ENCODE measurements at places on chromosomes 6 and 20. TPM values are rescaled to one million over a fixed set of nuclear protein-coding genes. Genes with fewer than 3 reads are reported as not detected.

The ERVFRD-1 gene
- not detected for total RNA-seq

The FAM209B gene
- not detected for total RNA-seq

The RBBP8NL gene
- not detected for total RNA-seq

The NRSN1 gene
- not detected for total RNA-seq

The CCR6 gene
- not detected for total RNA-seq

The SAPCD1 gene
- total RNA-seq: not detected

DNA sequence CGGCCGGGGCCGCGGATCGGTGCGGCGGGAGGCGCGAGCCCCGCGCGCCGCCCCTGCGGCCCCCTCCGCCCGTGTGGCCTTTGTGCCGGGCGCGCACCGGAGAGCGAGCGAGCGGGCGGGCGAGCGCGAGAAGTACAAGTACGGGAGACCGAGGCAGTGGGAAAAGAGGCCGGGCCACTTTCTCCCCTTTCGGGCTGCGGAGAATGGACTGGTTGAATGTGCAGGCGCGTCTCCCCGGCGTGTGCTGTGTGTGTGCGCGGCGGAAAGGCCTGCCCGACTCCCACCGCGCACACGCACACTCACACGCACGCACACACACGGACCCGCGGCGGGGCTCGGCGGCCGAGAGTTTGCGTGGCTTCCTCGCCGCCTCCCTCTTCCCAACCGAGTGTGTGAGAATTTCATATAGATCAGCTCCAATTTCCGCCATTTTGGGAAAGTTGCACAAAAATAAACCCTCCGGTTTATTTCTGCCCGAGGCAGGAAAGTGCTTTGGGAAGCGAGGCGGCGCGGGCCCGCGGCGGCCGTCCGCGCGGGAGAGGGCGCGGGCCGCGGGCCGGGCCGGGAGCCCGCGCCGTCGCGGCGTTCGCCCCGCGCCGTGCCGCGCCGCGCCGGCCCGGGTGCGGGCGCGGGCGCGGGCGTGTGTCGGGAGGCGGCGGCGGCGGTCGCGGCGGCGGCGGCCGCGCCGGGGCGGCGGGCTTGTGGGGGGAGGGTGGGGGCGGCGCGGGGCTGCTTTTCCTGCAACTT is 1.1 kb downstream of the L3MBTL3 start:
- peak; percentile 64 for DNase-seq
- peak overlapping the region; percentile 93 for H3K4me3 ChIP-seq
- H3K27ac ChIP-seq: peak overlapping the region; percentile 74

GRCh38 chr6:134425513-134425912 is 107.6 kb upstream of the SGK1 start:
- H3K36me3 ChIP-seq: no peaks in the 10 kb centered on the region
- no peak overlapping the region for H3K4me3 ChIP-seq
- H3K27ac ChIP-seq: no peak overlapping the region

DNA sequence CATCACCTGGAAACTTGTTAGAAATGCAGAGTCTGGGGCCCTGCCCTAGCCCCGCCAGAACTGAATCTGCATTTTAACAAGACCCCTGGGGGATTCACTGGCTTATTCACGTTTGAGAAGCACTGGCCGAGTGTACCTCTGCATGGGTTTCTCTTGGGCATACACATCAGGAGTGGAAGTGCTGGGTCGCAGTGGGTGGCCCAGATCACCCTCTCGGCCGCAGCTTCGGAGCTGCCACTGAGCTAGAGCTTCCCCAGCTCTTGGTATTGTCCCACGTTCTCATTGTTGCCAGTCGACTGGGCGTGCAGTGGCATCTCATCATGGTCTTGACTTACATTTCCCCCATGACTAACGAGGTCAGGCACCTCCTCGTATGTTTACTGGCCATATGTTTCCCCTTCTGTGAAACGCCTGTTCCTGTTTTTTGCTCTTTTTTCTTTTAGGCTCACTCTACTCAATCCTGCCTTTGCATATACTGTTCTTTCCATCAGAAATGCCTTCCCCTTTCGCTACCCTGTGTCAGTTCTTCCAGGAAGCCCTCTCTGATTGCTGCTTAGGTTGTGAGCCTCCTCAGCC is 3.0 kb upstream of the DLGAP4 start:
- H3K4me3 ChIP-seq: no peak overlapping the region
- DNase-seq: no peak
- no peak overlapping the region for H3K27ac ChIP-seq

DNA sequence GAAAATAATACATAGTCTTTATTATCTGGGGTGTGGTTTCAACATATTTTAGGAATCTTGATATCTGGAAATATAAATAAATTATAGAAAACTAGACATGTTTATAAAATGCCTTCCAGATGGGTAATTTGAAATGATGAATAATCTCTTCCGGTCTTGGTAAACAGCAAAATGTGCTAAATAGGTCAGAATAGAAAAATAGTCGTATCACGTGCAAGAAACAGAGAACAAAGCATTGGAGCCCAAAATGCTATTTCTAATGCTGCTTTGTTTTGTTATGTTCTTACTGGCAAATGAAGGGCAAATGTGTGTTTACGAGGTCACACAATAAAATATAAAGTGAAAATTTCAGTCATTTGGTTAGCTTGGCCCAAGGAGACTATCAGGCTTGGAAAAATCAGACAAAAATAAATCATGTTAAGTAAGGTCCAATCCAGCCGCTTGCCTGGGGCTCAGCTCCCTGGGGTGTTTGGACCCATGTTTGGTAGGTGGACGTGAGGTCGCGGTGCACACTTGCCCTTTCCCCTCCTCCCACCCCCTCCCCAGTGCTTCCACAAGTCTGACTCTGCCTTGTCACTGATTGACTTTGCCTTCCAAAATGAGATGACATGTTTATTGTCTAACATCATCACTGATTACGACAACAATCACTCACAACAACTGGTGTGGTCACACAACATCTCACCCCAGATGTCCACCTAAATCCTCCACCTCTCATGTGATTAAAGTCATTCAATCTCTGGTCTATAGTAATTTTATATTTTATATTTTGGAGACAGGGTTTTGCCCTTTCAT is 56.0 kb downstream of the RIN2 start:
- no peak overlapping the region for H3K4me3 ChIP-seq
- no peak for DNase-seq
- H3K27ac ChIP-seq: peak overlapping the region; percentile 22
- H3K36me3 ChIP-seq: no peaks in the 10 kb centered on the region
- H3K27me3 ChIP-seq: no peaks in the 10 kb centered on the region
- peaks cover 16% of the 10 kb centered on the region for H3K4me1 ChIP-seq

- DNase-seq: peak; percentile 90
- peak within 1 kb of the TSS; percentile 76 for H3K4me3 ChIP-seq
- peak within 1 kb of the TSS; percentile 59 for H3K27ac ChIP-seq
- peaks cover 2% of the 10 kb centered on the region for H3K36me3 ChIP-seq
- peaks cover 13% of the 10 kb centered on the region for H3K4me1 ChIP-seq
These were observed at the start of gene ZSCAN12 for GRCh38 chr6:28399350-28400121. Gene ZSCAN12, minus strand, starts transcription at chr6:28399747. Its CDS starts 1,342 bp downstream, at chr6:28398405.

GRCh38 chr20:17783671-17784070 is 83.9 kb downstream of the BANF2 start:
- no peak for DNase-seq
- no peaks in the 10 kb centered on the region for H3K36me3 ChIP-seq
- H3K4me1 ChIP-seq: no peaks in the 10 kb centered on the region
- no peaks in the 10 kb centered on the region for H3K27me3 ChIP-seq

- DNase-seq: no peak
- H3K4me1 ChIP-seq: peaks cover 10% of the 10 kb centered on the region
- no peaks in the 10 kb centered on the region for H3K27me3 ChIP-seq
- no peak overlapping the region for H3K4me3 ChIP-seq
- no peaks in the 10 kb centered on the region for H3K36me3 ChIP-seq
- no peak overlapping the region for H3K27ac ChIP-seq
These were observed 11.1 kb upstream of the FOXS1 start for GRCh38 chr20:31856516-31856915.

GRCh38 chr6:56101141-56101553 is 146.2 kb downstream of the COL21A1 start:
- no peak for DNase-seq
- no peaks in the 10 kb centered on the region for H3K36me3 ChIP-seq
- H3K4me1 ChIP-seq: peaks cover 9% of the 10 kb centered on the region
- peak overlapping the region; percentile 58 for H3K27ac ChIP-seq

DNA sequence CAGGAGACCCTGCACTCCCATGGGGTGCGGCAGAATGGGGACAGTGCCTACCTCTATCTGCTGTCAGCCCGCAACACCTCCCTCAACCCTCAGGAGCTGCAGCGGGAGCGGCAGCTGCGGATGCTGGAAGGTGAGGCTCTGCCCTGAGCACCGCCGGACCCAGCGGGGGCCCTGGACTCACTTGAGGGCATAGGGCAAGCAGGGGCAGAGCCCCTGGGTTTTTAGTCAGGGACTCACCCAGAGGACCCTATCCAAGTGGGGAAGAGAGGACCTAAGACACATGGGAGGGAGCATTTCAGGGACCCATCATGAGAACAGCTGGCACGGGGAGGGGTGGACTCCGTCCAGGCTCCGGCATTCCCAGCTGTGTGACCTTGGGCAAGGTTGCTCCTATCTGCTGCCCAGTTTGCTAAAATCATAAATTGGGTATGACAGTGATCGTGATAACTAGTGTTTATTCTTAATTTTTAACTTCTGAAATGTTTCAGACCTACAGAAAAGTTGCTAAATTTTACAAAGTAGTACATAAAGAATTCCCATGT is 9.8 kb downstream of the RBCK1 start:
- H3K27me3 ChIP-seq: no peaks in the 10 kb centered on the region
- H3K36me3 ChIP-seq: peaks cover 48% of the 10 kb centered on the region
- no peaks in the 10 kb centered on the region for H3K4me1 ChIP-seq
- DNase-seq: no peak
- H3K4me3 ChIP-seq: no peak overlapping the region
- H3K27ac ChIP-seq: no peak overlapping the region

DNA sequence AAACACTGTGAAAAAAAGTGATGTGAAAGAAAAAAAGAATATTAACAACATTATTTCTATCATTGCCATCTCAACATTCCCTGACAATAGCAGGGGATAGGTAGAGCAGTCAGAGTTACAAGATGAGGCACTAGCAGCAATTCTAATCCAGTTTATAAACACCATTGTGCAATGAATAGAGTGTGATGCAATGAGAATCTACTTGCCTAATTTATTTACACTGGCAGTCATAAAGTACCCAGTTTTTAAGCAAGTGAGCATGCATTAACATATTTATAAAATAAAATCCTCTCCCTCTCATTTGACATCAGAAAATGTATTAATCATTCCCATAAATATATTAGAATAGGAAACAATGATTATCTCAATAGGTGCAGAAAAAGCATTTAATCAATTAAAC is 2.5 kb upstream of the MANEA start:
- peaks cover 18% of the 10 kb centered on the region for H3K4me1 ChIP-seq
- DNase-seq: no peak
- no peaks in the 10 kb centered on the region for H3K36me3 ChIP-seq
- no peaks in the 10 kb centered on the region for H3K27me3 ChIP-seq

DNA sequence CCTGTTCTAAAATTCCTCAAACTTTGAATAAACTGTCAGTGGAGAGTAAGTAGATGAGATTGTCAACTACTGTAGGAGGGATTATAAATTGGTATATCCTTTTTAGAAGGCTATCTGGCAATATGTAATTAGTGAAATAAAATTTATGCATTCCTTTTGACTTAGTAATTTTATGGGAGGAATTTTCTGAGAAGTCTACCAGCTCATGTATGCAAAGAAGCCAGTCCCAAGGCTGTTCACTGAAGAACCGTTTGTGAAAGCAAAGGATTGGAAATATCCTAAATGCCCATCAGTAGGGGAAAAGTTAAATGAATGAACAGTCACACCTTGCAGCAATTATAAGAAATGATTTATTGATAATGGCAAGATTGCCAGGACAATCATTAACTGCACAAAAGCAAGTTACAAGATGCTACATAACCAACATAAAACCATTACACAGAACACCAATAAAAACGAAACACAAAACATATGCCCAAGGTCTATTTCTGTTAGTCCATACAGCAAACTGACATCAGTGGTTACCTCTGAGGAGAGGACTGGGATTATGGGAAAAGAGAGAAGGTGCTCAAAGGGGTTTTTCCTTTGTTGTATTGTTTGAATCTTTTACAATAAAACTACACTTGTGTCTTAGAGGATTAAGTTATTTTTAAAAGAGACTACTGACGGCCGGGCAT is 4.6 kb upstream of the DSTN start:
- H3K4me3 ChIP-seq: no peak overlapping the region
- no peaks in the 10 kb centered on the region for H3K36me3 ChIP-seq
- H3K27ac ChIP-seq: peak overlapping the region; percentile 100
- H3K27me3 ChIP-seq: no peaks in the 10 kb centered on the region
- peaks cover 66% of the 10 kb centered on the region for H3K4me1 ChIP-seq

DNA sequence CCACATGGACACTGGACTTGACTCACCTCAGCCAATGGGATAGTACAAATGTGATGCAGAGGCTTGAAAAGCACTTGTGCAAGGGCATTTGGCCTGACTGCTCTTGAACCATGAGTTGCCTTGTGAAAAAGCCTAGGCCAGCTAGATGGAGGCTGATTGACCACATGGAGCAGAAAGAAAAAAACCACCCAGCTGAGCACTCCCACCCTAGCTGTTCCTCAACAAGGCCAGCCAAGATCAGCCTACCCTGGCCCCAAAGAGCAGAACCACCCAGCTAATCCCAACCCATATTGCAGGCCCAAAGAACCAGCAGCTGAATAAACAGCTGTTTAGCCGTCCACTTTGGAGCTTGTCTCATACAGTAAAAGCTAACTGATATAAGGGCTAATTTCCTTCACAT is 36.7 kb downstream of the PXDC1 start:
- no peak overlapping the region for H3K27ac ChIP-seq
- no peak overlapping the region for H3K4me3 ChIP-seq
- H3K36me3 ChIP-seq: peaks cover 2% of the 10 kb centered on the region

GRCh38 chr6:4653141-4653540 is 123.1 kb upstream of the CDYL start:
- H3K4me3 ChIP-seq: no peak overlapping the region
- DNase-seq: no peak
- no peaks in the 10 kb centered on the region for H3K4me1 ChIP-seq
- no peaks in the 10 kb centered on the region for H3K36me3 ChIP-seq

DNA sequence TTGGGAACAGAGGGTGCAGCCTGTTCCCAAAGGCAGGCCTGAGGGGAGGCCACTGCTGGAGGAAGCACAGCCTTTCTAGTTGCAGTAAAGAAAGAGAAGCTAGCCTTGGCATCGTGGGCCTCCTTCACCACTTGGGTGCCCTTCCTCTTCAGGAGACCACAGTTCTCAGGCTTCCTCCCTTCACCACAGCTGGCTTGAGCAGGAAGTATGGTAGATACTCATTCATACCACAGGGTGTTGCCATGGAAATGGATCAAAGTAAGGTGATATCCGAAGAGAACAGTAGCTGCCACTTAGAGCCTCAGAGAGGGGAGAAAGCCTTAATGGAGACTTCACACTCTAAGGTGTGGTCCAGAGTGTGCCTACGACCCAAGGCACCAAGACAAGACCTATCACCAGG is 120.4 kb upstream of the RIPOR2 start:
- no peak overlapping the region for H3K27ac ChIP-seq
- H3K4me3 ChIP-seq: no peak overlapping the region
- no peaks in the 10 kb centered on the region for H3K4me1 ChIP-seq
- no peaks in the 10 kb centered on the region for H3K36me3 ChIP-seq
- no peaks in the 10 kb centered on the region for H3K27me3 ChIP-seq

DNA sequence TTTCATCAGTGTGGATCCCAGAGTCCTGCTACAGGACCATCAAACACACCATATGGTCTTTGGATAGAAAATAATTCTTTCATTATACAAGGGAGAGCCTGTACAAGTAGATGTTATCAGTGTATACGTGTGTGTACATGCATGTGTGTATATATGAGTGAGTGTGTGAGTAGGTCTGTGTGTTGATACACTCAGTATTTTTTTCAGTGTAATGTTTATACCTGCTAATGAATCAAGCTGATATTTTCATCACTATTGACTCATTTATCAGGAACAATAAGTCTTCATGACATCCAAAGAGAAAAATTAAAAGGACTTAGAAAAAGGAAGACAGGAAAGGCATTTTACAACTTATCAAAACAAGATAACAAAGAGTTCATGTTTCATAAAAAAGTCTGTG is 66.5 kb downstream of the EPM2A start:
- no peaks in the 10 kb centered on the region for H3K27me3 ChIP-seq
- H3K27ac ChIP-seq: peak overlapping the region; percentile 37
- no peaks in the 10 kb centered on the region for H3K36me3 ChIP-seq
- H3K4me1 ChIP-seq: no peaks in the 10 kb centered on the region
